Activated T-helper 2 cell treated with anti-CD3 and anti-CD28 coated beads, Interferon-gamma antibody, Interleukin-2, Interleukin-4, amounts not matched to agents 10 μg/mL and 5 μg/mL and 100 μg/mL, durations not matched to agents 14 hours and 24 hours and 36 hours (primary cell): ENCODE measurements at places on chromosomes 5 and 9. TPM values are rescaled to one million over a fixed set of nuclear protein-coding genes. Genes with fewer than 3 reads are reported as not detected.

PRDM9 gene
- total RNA-seq, result not detected in 2 replicates

CCDC187 gene
- 0.02 TPM in 1 of 2 replicates, not detected in the other for total RNA-seq

PTGDS gene
- total RNA-seq, result not detected in 2 replicates

KLHL3 gene
- total RNA-seq, result 1.7 and 2.3 TPM in 2 replicates

GAPT gene
- not detected in 2 replicates for total RNA-seq

LMNB1 gene
- 232 and 239 TPM in 2 replicates for total RNA-seq

CDC25C gene
- total RNA-seq, result 8.4 and 9.0 TPM in 2 replicates

STK32A gene
- not detected in 2 replicates for total RNA-seq

ARL14EPL gene
- total RNA-seq, result not detected in 2 replicates

PDLIM4 gene
- 1.2 and 2.0 TPM in 2 replicates for total RNA-seq

GRIA1 gene
- total RNA-seq, result not detected in 2 replicates

ASB6 gene
- total RNA-seq, result 21.4 and 22.1 TPM in 2 replicates

DNA sequence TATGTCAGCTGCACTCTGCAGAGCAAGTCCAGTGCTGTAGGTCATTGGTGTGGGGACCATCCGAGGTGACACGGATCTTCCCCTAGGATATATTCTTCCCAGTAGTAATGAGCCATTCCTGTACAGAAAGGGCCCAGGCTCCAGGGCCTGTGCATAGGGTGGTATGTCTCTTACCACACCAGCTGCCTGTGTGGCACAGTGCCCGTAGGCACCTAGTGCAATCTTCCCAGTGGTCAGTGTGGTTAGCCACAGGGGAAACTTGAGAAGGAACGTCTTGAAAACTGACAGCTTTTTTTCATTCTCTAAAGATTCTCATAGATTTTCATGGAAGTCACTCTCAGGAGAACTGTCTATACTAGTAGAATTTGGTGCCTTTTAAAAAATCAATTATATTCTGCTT, 39.8 kb downstream of the CYSTM1 start:
- no peaks in the 10 kb centered on the region for H3K27me3 ChIP-seq
- DNase-seq, result no peak

DNA sequence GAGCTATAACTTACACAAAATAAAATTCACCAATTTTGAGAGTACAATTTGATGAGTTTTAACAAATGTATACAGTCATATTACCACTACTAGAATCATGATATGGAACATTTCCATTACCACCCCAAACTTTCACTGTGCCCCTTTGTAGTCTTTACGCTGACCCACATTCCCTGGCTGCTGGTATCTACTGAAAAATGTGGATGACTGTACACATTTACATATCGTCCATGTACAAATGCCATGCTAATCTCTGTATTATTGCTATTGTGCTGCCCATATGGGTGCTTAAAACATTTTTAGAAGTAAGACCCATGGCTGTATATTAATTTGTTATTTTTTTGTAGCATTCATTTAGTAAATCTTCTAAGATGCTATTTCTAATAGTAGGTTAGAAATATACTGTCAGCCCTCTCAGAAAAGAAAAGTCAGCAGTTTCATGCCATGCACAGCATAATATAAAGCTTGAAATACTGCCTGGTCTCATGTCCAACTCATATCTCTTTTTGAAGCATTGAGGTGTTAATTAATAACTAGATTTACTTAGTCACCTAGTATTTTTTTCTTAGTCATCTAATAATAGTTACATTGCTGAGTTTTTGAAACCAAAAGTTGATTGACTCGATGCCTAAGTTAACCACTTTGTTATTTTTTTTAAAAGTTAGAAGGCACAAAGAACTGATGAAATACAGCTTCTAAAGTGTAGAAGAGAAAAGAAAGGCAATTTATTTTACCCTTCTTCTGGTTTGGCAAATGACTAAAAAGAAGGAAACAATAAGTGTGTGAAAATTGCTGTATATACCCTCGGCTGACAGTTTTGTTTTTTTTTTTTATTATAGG, 188.3 kb upstream of the MEF2C start:
- H3K36me3 ChIP-seq, result peaks cover 1% of the 10 kb centered on the region
- H3K4me3 ChIP-seq, result no peak overlapping the region
- no peak overlapping the region for H3K27ac ChIP-seq
- DNase-seq, result no peak

GRCh38 chr5:102130386-102130785, 165.7 kb downstream of the SLCO4C1 start:
- H3K27me3 ChIP-seq, result no peaks in the 10 kb centered on the region
- DNase-seq, result no peak
- H3K4me3 ChIP-seq, result no peak overlapping the region
- no peaks in the 10 kb centered on the region for H3K4me1 ChIP-seq

GRCh38 chr9:112065806-112066606, 109.1 kb downstream of the SUSD1 start:
- peaks cover 22% of the 10 kb centered on the region for H3K36me3 ChIP-seq
- no peak overlapping the region for H3K4me3 ChIP-seq
- no peak for DNase-seq
- no peak overlapping the region for H3K27ac ChIP-seq

DNA sequence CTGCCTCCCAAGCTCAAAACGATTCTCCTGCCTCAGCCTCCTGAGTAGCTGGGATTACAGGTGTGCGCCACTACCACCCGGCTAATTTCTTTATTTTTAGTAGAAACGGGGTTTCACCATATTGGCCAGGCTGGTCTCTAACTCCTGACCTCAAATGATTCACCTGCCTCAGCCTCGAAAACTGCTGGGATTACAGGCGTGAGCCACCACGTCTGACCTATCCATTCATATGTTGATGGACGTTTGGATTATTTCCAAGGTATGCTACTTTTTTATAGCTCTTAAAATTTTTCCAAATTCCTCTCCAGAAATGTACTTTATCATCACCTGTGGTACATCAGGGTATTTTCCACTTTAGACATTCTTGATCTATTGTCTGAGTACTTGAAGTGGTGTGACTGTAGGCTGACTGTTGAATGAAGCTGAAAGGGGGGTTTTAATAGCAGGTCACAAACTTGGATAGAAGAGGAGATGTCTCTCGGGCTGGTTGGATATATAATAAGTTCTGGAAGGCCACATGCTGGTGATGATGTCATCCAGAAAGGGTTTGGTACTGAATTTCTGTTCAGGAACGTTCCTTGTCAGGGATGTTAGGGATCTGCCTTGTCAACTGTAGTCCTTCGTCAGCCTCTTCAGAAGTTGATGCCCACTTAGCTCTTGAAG, 7.4 kb downstream of the CTNNA1 start:
- no peak overlapping the region for H3K27ac ChIP-seq
- peaks cover 61% of the 10 kb centered on the region for H3K36me3 ChIP-seq
- peaks cover 37% of the 10 kb centered on the region for H3K4me1 ChIP-seq
- no peak for DNase-seq
- no peaks in the 10 kb centered on the region for H3K27me3 ChIP-seq
- no peak overlapping the region for H3K4me3 ChIP-seq

GRCh38 chr9:70217029-70217428, 41.7 kb upstream of the SMC5 start:
- no peaks in the 10 kb centered on the region for H3K36me3 ChIP-seq
- DNase-seq, result no peak
- H3K27me3 ChIP-seq, result no peaks in the 10 kb centered on the region
- no peak overlapping the region for H3K4me3 ChIP-seq
- no peak overlapping the region for H3K27ac ChIP-seq
- H3K4me1 ChIP-seq, result no peaks in the 10 kb centered on the region

- H3K27me3 ChIP-seq, result peaks cover 8% of the 10 kb centered on the region
- no peak overlapping the region for H3K27ac ChIP-seq
- no peak overlapping the region for H3K4me3 ChIP-seq
- DNase-seq, result no peak
- H3K4me1 ChIP-seq, result no peaks in the 10 kb centered on the region
Observed at GRCh38 chr9:98902516-98902915, 41.2 kb upstream of the COL15A1 start.

DNA sequence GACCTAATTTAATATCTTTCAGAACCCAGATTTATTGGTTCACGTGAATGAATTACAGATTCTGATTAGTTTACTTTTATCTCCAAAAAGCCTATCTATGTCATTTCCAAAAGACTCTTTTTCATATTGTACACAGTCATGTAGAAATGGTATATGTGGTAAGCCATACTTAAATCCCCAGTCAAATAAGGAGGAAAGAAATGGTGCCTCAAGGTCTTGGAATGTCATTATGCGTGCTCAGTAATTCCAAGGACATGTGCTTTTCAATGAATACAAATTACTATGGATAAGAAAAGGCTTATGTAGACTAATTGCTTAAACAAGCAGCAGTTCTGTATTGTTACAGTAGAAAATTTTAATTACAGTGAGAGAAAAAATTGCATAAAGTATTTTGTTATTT, 64.1 kb upstream of the TYRP1 start:
- H3K27ac ChIP-seq, result no peak overlapping the region
- no peaks in the 10 kb centered on the region for H3K27me3 ChIP-seq
- DNase-seq, result no peak
- no peaks in the 10 kb centered on the region for H3K36me3 ChIP-seq
- no peak overlapping the region for H3K4me3 ChIP-seq
- no peaks in the 10 kb centered on the region for H3K4me1 ChIP-seq

DNA sequence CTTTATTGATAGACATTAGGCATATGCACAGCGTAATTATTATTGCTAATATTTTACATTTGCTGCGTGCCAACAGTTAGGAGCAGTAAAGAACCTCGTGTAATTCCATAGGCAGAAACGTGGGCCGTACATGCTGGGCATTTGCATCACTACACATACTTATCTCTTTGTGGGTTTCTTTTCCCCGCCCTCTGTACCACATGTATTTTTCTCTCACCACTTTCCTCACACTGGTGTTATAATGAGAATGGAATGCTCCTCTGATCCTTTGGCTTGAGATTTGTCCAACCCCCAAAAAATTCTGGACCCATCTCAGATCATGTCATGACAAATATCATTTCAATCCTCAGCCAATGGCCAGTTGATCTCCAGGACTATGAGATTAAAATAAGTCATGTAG, 1952.6 kb upstream of the WWC1 start:
- DNase-seq, result no peak
- H3K4me1 ChIP-seq, result no peaks in the 10 kb centered on the region
- H3K36me3 ChIP-seq, result no peaks in the 10 kb centered on the region

- peaks cover 8% of the 10 kb centered on the region for H3K4me1 ChIP-seq
- H3K27me3 ChIP-seq, result peaks cover 26% of the 10 kb centered on the region
- no peaks in the 10 kb centered on the region for H3K36me3 ChIP-seq
- no peak overlapping the region for H3K4me3 ChIP-seq
- DNase-seq, result peak; percentile 38
- no peak overlapping the region for H3K27ac ChIP-seq
Observed at GRCh38 chr5:6820851-6821479, 107.7 kb downstream of the TENT4A start.

GRCh38 chr5:62317810-62318209, 11.8 kb downstream of the KIF2A start:
- H3K27me3 ChIP-seq, result no peaks in the 10 kb centered on the region
- H3K36me3 ChIP-seq, result peaks cover 56% of the 10 kb centered on the region
- no peak overlapping the region for H3K4me3 ChIP-seq
- DNase-seq, result no peak
- peaks cover 62% of the 10 kb centered on the region for H3K4me1 ChIP-seq
- H3K27ac ChIP-seq, result no peak overlapping the region

DNA sequence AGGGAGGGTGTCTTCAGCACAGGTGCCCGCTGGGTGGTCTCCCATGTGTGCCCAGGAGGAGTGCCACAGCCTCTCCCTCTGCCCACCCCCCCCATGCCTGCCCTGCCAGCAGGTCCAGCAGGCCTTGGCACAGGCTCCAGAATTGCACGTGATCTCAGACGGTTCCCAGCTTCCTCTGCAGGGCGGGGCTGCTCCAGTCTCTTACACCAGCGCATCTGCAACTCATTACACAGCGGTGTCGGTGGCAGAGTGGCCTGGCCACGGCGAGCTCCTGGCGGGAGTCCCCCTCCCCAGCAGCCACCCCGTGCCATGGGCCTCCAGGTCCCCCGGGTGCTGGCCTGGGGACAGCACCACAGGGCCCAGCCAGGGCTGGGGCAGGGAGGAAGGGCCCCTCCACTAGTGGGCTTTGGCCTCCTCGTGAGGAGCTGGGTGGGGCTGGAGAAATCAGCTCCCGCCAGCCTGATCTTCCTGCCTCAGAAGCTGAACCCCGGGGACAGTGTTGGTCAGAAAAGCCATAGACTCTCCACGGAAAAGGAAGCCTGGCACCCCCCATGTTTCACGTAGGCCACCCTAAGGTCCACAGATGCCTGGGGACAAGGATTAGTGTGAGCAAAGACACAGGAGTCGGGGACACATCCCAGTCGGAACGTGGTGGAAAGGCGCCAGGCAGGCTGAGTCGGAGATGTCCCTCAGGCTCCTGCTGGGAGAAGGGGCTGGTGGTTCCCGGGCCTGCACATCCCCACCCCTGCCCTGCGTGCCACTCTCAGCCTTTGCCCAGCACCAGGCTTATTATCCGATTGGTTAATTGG, 40.2 kb downstream of the RXRA start:
- no peak overlapping the region for H3K27ac ChIP-seq
- H3K27me3 ChIP-seq, result no peaks in the 10 kb centered on the region
- DNase-seq, result no peak
- H3K4me3 ChIP-seq, result no peak overlapping the region
- H3K36me3 ChIP-seq, result no peaks in the 10 kb centered on the region

- no peak overlapping the region for H3K4me3 ChIP-seq
- H3K27me3 ChIP-seq, result no peaks in the 10 kb centered on the region
- no peaks in the 10 kb centered on the region for H3K4me1 ChIP-seq
- H3K36me3 ChIP-seq, result no peaks in the 10 kb centered on the region
- no peak for DNase-seq
Observed at GRCh38 chr5:74357827-74358226, 282.7 kb downstream of the ENC1 start.

GRCh38 chr9:16505199-16505598, 365.3 kb downstream of the BNC2 start:
- no peak overlapping the region for H3K4me3 ChIP-seq
- no peaks in the 10 kb centered on the region for H3K27me3 ChIP-seq
- no peaks in the 10 kb centered on the region for H3K4me1 ChIP-seq
- no peak for DNase-seq

DNA sequence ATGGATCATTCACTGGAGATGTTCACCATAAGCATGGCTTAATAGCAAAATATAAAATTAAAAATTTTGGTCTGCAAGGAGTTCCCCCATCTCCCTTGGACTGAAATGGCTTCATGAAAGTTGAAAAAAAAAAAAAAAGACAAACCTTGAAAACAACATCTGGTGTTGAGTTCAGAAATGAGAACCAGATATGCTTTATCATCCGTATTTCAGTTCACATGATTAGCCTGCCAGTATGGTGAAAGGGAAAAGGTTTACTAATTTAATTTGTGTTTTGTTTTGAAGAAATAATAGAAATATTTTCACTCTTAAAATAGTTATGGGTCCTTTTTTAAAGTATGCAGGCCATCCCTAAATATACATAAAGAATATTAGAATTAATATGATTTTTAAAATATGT, 67.8 kb downstream of the TMEM167A start:
- DNase-seq, result no peak
- H3K36me3 ChIP-seq, result no peaks in the 10 kb centered on the region
- H3K4me1 ChIP-seq, result no peaks in the 10 kb centered on the region
- no peak overlapping the region for H3K27ac ChIP-seq
- no peak overlapping the region for H3K4me3 ChIP-seq

DNA sequence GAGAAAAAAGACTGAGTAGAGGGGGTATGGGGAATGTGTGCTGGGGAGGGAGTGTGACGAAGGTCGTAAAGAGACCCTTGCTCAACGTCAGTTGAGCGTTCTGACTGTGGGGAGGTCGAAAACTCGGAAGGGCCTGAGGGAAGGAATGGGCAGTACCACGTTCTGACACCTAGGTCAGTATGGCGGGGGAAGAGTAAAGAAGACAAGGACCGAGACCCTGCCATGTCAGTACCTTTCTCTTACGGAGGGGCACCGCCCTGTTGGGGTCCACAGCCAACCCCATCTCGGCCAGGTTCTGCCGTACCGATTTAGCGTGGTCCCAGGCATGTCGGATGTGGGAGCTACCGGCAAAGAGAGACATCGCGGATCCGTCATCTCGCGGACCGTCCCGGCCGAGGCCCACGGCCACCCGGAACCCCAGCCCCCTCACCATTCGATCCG, 375 bp downstream of the NOP16 start:
- peak overlapping the region; percentile 97 for H3K4me3 ChIP-seq
- no peaks in the 10 kb centered on the region for H3K27me3 ChIP-seq
- DNase-seq, result no peak
- peaks cover 63% of the 10 kb centered on the region for H3K36me3 ChIP-seq
- peaks cover 21% of the 10 kb centered on the region for H3K4me1 ChIP-seq
- H3K27ac ChIP-seq, result peak overlapping the region; percentile 99
